ENCODE measurements at places on chromosomes 13 and 19. TPM values are rescaled to one million over a fixed set of nuclear protein-coding genes. Genes with fewer than 3 reads are reported as not detected.

The NLRP5 gene
- not detected for total RNA-seq

The ZNF439 gene
- total RNA-seq: not detected

The ZNF154 gene
- not detected for total RNA-seq

The SLAIN1 gene
- 1.3 TPM for total RNA-seq

The AXL gene
- 97.4 TPM for total RNA-seq

The EFNB2 gene
- total RNA-seq: 3.4 TPM

The RDH8 gene
- total RNA-seq: 0.38 TPM

The POSTN gene
- not detected for total RNA-seq

The PCSK4 gene
- total RNA-seq: 0.41 TPM

The GIPC1 gene
- 69.8 TPM for total RNA-seq

The SYNE4 gene
- 0.24 TPM for total RNA-seq

The ZNF563 gene
- not detected for total RNA-seq

The RGCC gene
- total RNA-seq: 4.0 TPM

The SLC25A41 gene
- total RNA-seq: 0.18 TPM

Data from A549 treated with ZK216348 at 1 μM for 4 hours (cell line).